Activated CD4-positive, alpha-beta T cell treated with anti-CD3 and anti-CD28 coated beads, Interleukin-10, Interleukin-2, amounts not matched to agents 100 ng/mL and 50 ng/mL, durations not matched to agents 16 hours and 8 hours (primary cell): ENCODE measurements at places on chromosomes 5 and 9.

- DNase-seq: no peak
These were observed 29.1 kb downstream of the NTNG2 start for GRCh38 chr9:132190966-132191365.

GRCh38 chr5:55535199-55535905 lies 588 bp upstream of the PLPP1 start:
- DNase-seq: no peak

- no peak for DNase-seq
These were observed 11.8 kb downstream of the RALGPS1 start for GRCh38 chr9:126926364-126926763.

DNA sequence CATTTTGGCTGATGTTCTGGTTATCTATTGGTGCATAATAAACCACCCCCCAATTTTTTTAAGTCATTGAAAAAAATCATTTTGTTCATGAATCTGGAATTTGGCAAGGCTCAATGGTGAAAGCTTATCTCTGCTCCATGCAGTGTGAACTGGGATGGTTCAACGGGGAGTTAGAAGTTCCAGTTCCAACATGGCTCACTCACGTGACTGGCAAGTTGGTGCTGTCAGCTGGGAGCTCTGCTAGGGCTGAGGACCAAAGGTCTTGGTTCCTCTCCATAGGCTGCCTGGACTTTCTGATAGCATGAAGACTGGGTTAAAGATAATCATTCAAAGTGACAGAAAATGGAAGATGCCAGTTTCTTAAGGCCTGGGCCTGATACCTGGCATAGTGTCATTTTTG lies 3.1 kb upstream of the SPATA24 start:
- no peak for DNase-seq

DNA sequence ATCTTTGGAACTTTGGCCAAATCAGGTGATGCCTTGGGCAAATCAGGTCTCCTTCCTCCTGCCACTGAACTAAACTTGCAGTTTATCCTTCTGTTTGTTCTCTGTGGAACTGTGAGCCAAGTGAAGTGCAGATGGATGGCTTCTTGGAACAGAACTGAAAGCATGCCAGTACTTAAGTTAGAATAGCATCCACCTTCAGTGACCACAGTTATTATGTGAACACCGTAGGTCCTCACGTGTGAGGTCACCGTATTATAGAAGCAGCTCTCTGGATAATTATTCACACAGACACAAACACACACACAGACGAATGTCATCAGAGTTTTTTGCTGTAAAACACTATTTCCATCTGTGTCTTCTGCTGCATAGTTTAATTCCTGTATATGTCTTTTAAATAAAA lies 162.6 kb downstream of the EFNA5 start:
- DNase-seq: no peak

DNA sequence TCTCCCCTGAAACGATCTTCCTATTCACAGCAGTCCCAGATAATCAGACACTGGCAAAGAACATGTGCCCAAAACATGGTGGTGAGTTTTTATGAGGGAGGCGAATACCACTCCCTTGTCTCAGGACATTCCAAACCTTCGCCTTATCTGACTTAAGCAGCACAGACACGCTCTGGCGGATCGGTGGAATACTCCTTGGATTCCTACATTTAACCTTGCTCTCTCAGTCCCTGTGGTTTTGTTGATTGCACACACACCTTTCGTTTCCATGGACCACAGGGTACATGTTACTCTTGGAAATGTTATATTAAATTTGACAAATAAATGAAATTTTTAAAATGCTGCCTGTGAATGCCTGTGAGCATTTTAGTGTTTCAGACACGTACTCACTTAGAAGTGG lies 87.8 kb upstream of the CPEB4 start:
- no peak for DNase-seq

GRCh38 chr5:164577742-164578141 lies 1072.3 kb downstream of the MAT2B start:
- no peak for DNase-seq

DNA sequence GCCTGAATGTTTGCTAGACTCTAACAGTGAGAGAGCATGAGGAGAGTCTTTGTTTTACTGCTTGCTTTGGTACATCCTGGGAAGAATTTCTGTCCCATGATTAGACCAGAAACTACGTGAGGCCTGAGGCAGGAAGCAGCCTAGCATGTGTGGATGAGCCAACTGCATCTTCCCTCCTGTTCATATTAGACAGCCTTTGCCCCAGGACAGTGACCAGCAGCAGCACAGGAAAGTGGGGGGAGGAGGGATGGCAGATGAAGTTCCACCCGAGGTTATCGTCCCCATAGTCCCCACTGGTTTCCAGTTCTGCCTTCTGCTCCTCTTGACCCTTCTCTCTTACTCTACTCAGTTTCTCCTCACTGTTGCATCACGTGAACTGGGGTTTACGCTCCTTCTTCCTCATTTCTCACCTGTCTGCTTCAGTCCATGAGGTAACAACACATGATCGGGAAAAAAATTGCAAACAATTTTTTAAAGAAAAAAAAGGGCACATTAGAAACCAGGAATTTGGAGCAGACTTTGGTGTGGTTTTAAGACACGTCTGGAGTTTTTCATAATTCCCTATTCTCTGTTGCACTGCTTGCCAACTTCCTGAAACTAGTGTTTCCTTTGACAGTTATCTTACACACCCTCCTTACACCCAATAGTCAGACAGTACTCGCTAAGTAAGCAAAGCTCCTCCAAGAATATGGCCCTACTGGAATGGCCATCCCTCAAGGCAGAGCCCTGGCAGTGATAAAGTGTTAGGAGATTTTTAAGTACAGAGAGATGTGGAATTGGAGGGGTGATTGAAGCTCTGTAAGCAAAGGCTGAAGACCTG lies 84.1 kb downstream of the SNX18 start:
- no peak for DNase-seq

DNA sequence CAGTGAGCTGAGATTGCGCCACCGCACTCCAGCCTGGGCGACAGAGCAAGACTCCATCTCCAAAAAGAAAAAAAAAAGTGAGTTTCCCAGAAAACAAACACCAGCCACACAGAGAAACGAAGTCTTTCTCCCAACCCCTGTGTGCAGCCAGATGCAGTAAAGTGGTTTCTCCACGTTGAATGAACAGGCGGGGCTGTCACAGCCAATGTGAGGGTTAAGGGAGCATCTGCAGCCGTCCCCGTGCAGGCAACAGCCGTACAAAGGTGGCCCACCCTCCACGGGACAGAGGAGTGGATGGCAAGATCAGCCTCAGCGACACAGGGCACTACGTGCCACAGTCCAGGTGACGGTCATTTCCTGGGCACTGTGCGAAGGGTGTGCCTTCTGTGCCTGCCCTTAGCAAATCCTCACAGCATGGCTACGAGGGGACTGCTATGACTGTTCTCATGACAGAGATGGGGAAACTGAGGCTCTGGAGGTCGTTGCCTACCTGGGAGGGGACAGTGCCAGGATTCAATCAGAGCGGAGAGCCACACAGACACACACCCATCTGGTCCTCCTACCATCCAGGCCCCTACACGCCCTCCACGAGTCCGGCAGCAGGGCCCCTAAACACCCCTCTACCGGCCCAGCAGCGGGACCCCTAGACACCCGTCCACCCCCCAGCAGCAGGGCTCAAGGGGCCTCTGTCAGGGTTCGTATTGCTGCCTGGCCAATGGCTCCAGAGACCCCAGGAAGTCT lies 2.3 kb downstream of the VAV2 start:
- no peak for DNase-seq

GRCh38 chr9:98610211-98610610 lies 98.5 kb downstream of the GABBR2 start:
- no peak for DNase-seq

DNA sequence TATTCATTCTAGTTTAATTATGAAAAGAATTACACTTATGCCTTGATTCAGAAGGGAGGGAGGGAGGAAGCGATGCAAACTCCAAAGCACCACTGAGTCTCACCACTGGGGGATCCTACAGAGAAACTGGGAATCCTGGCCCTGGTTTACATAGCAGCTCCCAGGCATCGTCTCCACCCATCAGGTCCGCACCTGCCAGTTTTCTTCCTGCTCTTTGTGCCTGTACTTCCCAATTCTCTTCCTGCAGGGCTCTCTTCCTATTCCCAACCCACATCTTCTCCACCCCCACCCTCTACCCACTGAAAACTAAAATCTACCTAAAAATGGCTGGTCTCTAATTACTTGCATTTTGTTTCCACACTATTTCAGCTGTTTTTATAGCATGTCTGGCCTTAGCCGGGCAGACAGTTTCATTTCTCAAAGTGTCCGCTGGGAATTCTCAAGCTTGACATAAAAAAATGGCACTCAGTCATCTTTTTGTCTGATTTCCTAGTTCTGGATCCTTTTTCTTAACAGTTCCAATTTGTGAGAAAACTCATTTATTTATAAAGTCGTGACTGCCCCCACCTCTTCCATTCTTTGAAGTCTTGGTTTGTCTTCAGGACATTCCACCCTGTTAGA lies 1.6 kb upstream of the TNIP1 start:
- no peak for DNase-seq

DNA sequence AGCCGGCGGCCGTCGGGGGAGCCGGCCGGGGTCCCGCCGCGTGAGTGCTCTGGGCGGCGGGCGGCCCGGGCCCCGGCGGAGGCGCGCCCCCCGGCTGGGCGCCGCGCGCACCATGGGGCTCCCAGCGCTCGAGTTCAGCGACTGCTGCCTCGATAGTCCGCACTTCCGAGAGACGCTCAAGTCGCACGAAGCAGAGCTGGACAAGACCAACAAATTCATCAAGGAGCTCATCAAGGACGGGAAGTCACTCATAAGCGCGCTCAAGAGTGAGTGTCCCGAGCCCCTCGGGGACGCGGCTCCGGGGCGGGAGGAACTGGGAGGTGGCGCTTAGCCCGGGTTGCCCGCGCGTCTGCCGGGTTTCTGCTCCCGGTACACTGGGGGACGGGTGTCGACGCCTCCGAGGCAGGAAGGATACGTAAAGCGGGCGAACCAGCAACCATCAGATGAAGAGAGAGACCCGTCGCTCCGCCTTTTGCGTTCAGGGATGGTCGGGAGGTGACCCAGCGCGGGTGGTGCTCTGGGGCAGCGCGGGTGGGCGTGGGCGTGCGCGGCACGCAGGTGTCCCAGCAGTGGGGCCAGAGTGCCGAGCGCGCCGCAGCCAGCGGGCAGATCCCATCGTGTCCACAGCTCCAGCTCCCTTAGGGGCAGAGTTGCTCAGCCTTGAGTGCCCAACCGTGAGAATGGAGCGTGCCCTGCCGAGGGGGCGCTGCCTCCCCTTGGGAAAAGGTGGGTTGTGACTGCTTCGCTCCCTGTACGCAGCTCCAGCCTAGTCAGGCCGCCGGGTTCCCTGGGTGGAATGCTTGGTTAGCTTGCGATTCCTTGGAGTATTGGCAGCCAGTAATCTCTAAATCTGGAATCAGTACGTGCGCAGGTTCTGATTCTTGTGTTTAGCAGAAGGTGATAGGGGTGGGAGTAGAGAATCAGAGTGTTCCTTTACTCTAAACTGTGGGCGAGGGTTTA lies 753 bp downstream of the ARHGAP26 start:
- DNase-seq: peak; percentile 75

DNA sequence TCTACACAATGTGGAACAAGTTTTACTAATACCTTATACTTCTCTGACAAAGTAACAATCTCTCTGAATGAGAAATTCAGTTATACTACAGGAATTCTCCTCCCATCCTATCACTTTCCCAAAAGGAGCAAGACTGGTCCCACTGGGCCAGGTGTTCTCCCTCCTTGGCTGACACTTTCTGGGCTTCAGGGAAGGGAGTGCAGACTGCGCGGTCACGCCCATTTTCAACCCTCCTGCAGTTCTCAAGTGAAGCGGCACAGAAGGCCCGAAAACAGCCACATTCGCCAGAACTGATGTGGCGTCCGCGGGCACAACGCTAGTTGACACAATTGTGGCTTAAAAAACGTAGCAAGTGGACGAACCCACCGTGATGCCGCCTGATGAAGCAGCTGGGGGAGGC lies 603 bp downstream of the SAXO1 start:
- DNase-seq: no peak

GRCh38 chr9:124602632-124603031 lies 95.4 kb upstream of the NR5A1 start:
- no peak for DNase-seq

DNA sequence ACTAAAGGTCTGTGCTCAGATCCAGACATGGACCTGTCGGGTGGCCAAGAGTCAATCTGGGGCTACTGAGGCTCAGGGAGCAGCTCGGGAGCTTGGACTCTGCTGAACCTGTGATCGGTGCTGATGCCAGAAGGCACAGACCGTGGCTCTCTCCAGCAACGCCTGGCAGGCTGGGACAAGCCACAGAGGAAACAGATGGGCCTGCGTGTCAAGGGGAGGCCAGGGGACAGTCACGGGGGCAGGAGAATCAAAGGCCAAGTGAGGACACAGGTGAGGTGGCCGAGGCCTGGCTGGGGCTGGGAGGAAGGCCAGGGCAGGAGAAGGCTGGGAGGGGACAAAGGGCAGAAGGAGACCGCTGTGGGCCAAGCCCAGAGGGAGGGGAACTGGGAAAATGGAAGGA lies 43.4 kb downstream of the EPB41L4B start:
- DNase-seq: no peak

GRCh38 chr9:70772601-70773000 lies 348.8 kb downstream of the TRPM3 start:
- no peak for DNase-seq

DNA sequence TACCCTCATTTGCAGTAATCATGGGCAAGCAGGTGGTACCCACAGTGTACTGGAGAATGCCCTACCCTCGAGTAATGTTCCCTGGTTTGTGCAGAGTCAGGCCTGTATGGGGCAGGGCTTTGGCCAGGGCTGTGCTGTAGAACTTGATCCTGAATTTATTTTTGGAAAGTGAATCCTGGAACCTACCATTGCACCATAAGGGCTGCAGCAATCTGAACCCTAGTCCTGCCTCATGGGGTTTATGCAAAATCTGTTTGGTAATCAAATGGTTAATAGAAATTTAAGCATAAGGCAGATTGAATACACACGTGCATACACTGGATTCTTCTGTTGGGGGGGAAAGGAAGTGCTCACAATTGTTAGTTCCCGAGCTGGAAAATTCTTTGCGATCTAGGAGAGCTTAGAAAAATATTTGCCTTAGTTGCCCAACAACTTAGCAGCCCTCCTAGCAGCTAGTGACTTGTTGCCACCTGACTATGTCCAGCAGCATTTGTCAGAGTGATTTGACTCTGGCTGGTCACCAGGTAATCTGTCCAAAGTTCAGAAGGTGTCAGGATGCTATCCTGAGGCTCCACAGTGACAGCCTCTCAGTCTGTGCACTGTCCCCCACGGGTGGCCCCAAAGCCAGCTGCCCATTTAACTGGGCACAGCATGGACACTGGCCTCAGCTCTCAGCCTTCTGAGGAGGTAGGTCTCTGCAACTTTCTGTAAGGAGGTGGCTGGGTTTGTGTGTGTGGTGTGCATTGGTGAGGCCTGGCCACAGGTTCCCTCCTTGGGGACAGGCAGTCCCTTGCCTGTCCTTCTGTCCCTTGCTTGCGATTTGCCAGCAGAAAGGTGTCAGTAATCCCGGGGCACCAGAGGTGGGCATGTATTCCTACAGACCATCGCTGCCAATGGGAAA lies 8.3 kb downstream of the MVB12B start:
- DNase-seq: no peak

DNA sequence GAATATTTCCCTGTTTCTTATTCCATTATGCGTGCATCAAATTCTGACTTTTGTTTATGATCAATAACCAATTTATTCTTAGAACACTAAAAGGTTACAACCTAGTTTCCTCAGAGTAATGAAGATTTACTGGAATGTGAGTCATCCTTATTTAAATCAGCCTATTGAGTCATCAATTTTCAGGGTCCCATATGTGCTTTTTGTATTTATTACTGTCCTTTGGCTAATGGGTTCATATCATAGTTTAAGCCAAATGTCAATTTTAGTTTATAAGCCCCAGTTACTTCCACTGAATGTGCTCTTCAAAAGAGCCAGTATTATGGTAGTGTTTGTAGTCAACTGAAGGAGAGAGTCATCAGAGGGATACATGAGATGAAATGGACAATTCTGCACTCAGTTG lies 359.2 kb downstream of the PRR16 start:
- DNase-seq: no peak
